H9 (cell line): ENCODE measurements at places on chromosomes 6 and 20.

- no peak for DNase-seq
Observed at GRCh38 chr6:21634582-21634981, 41.0 kb downstream of the SOX4 start.

GRCh38 chr20:62089393-62089792 is 23.7 kb upstream of the TAF4 start:
- no peak for DNase-seq

GRCh38 chr20:44097521-44098255 is 89.3 kb downstream of the JPH2 start:
- DNase-seq, result no peak

DNA sequence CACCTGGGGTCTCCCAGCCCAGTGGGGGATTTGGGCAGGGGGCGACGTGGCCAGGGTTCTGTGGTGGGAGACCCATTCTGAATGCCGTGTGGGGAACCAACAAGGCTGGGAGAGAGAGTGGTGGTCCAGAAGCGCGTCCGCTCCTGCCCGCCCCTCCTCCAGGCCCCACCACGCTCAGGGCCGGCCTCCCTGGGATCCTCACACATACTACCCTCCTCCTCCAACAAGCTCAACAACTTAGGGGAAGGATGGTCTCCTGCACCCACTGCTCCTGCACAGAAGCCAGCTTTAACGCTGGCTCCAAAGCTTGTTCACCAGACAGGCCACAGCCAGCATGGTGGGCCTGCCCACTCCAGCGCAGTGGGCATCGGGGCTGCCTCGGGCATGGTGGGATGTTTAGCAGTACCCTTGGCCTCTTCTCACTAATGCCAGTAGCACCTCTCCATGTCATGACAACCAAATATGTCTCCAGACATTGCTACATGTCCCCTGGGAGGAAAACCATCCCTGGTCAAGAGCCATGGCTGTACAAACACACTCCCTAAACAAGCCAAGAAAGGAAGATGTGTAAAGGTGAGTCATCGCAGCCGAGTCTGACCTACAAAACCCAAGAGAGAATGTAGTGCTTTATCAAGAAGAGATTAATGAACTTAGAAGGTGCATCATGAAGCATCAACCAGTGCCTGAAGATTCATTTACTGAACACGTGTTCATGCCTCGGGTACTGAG is 75.7 kb downstream of the BMP7 start:
- DNase-seq, result no peak

GRCh38 chr20:51379601-51380341 is 162.7 kb downstream of the NFATC2 start:
- DNase-seq, result no peak
